ENCODE measurements at places on chromosomes 3 and 15.
A peak's percentile ranks its signal among the peaks of the same experiment; 100 is the strongest.

- no peak for DNase-seq
Measured at GRCh38 chr3:37742574-37743212, 119.0 kb upstream of the CTDSPL start.

- DNase-seq = no peak
Measured at GRCh38 chr3:18657858-18658820, 233.0 kb upstream of the SATB1 start.

GRCh38 chr3:122934251-122934650, 93.3 kb downstream of the SEMA5B start:
- DNase-seq = no peak

GRCh38 chr3:194212845-194213331, 76.9 kb downstream of the HES1 start:
- no peak for DNase-seq

- no peak for DNase-seq
Measured at GRCh38 chr3:15050405-15051092, 14.6 kb downstream of the MRPS25 start.

DNA sequence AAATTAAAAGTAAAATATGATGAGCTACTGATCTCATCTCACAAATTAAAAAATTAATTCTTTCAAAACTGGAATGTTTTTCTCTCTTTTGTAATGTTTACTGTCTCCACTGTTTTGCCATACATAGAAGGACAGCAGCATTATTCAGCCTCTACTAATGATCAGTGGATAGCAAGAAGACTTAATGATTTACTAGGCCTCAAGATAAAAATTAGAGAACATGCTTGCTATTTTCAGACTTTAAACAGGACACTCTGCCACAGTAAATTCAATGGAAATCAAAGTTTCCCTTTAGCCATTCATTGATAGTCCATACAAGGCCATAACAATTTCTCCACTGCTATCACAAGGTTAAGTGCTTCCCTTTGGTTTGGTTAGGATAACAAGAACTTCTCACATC, 129.4 kb downstream of the TMCC1 start:
- DNase-seq = no peak

- no peak for DNase-seq
Measured at GRCh38 chr15:31455499-31455898, 128.9 kb downstream of the KLF13 start.

DNA sequence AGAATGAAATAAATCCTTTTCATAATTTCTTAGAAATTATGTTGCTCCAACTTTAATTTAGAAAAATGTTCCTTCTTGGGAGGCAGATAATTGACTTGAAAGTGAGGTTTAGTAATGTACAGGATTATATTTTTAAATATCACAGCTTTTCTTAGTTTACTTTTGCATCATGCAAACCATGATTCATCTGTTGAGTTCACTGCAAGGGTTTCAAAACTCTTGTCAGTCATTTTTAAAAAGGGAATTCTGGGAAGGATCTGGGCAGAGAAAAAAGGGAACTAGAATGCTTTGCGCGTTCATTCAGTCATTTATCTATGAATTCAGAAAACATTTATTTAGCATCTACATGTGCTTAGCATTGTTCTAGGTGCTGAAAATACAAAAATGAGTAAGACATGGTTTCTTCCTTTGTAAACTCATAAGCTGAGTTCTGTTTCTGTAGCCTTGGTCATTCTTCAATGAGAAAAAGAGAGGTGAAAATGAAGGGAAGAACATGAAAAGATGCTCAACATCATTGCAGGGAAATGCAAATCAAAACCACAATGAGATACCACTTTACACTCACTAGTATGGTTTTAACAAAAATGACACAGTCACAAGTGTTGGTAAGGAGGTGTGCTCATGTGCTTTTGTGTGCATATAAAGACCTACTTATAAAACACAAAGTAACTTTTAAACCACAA, 209.1 kb downstream of the NR1D2 start:
- DNase-seq = no peak

- no peak for DNase-seq
Measured at GRCh38 chr3:59764171-59764570, 714.3 kb upstream of the CFAP20DC start.

DNA sequence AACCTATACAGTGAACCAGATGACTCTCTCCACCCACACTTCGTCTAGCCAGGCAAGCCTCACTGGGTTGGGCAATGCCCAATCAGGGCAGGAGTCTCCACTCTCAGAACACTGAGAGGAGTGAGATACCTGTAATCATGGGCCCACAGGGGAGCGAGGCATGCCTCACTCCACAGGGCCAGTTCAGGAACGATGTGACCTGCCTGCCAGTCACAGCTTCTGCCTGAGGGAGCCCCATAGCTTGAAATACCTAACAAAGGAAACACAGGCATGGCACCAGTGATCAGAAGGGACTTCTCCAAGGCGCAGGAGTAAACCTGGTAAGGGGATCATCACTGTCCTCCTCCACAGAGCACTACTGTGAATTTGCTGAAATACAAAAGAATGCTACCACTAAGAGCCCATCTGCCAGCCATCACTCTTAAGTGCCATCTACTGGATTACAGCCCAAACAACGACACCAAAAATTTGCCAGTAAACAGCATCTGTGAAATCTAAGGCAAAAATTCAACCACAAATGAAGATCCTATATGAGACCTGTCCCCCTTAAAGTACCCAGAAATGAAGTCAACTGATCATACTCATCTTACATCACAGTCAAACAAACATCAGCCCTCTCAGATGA, 689.9 kb upstream of the SEMA6D start:
- DNase-seq = no peak

- no peak for DNase-seq
Measured at GRCh38 chr3:167895178-167895577, 159.7 kb downstream of the SERPINI1 start.

DNA sequence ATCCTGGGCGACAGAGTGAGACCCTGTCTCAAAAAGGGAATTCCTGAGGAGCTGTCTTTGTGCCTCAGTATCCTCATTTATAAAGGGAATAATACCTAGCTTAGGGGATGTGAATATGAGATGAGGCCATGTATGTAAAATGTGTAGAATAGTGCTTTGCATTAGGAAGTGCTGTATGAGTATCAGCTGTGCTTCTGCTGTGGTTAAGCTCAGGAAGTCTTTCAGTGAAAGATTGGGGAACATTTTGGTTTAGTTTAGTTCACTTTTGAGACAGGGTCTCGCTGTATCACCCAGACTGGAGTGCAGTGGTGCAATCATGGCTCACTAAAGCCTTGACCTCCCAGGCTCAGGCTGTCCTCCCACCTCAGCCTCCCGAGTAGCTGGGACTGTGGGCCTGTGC, 10.6 kb downstream of the THUMPD3 start:
- DNase-seq = no peak

GRCh38 chr15:98745650-98746374, 97.5 kb downstream of the IGF1R start:
- no peak for DNase-seq

- no peak for DNase-seq
Measured at GRCh38 chr3:16885593-16886302, 993 bp downstream of the PLCL2 start.

DNA sequence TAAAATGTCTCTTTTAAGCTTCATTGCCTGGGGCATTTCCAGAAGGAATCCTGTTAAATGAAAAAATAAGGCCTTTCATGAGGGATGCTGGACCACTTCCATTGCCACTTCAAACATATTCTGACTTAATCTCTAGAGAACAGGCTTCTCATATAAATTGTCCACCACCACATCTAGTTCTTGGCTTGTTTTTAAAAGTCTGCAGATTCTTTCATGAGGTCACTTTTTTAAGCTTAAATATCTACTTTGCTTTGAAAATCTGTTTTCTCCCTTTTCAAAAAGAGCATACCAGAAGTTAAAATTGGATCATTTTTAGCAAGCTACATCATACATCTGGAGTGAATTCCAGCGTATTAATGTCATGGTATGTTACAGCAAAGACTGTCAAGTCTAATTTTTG, 131.6 kb downstream of the C3orf70 start:
- DNase-seq = no peak

DNA sequence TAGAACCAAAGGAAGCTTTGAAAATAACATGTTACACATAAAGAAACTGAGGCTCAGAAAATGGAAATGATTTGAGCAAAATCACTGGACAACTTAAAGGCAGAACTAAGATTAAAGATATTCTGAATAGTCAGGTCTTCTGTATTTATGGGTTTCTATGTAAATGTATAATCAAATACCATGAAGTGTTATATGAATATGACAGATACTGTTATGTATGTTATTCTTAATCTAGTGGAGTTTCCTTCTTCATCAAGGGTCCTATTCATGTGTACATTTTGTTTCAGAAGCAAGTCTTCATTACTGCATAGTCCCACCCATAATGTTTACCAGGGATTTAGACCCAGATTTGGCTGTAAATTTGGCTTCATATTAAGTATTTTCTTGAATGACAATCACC, 470.9 kb upstream of the TPRG1 start:
- DNase-seq = no peak

DNA sequence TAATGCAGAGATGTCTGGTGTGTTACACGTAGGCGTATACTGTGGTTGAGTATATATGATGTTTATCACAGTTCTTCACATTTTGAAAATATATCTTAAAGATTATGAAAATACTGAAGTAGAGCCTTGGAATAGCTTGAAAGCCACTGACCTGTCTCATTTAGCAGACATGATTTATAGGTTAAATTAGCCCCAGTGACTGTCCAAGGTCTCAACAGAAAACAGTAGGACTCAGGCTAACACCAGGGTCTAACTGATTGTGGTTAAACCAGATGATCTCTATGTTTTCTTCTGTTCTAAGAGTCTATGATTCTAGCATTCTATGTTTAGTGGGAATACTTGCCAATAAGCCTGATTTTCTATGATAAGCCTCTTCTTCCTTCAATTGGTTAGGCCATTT, 166.4 kb upstream of the NR2E3 start:
- DNase-seq = no peak

DNA sequence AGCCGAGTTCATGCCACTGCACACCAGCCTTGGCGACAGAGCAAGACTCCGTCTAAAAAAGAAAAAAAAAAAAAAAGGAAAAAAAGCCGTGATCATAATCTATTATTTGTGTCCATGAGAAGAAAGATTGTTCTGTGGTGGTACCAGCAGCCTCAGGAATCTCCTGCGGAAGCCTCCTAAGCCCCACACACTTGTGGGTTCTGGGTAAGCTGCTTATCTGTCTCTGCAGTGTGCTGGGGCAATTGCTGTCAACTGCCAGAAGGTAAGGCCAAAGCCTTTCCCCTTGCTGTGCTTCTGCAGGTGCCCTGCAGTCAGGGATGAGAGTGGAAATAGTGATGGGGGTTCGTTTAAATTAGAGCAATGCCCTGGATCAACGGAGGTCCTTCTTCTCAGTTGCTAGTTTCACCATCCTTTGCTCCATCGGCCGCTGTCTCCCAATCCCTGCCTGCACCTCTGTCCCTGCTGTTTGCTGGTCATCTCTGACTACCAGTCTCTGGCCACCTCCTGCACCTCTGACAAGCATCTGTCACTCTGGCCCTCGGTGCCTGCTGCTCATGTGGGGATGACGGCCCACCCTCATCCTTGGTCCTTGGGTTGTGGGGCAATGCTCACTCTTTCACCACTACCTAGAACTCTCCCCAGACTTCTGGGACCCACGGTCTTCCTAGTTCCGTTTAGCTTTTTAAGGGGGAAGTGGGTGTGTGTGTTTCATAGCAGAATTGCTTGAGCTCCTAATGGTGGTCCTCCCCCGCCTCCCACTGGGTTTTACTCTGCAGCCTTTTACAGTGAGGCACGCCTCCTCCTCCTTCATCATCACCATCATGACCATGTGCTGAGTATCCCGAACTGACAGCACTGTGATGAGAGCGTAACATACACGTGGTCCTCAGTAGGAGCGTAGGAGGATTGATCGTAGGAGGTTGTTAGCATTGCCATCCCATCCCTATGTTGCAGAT, 25.5 kb downstream of the CHRD start:
- DNase-seq = no peak

DNA sequence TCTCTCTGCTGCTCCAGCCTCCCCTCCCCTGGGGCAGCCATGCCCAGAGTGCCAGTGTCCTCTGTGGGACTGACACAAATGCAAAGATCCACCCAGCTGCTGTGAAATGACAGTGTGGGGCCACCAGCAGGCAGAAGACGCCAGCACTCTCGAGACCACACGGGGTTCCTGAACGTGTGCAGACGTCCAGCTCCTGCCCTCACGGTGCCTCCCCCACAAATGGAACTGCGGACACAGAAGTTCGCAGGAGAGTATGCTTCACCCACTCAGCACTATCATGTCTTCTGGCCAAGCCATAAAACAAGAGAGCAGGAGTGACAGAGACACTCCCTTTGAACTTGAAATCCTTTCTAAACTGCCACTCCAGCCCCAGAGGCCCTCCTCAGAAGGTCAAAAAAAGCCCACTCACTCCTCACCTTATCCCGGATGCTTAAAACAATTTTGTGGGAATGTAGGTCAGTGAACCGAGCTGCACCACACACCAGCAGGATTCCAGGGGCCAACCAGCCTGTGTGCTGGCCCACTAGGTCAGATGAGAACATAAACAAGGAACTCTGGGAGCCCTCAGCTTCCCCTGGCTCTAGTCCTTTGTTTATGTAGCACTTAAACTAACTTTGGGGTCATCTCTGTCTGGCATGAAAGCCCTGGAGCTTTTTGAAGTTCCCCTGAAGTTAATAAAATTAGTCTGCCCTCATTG, 112.6 kb downstream of the DNAJB8 start:
- DNase-seq = no peak

- DNase-seq = peak; percentile 64
Measured at GRCh38 chr3:183697610-183698317, at the start of gene YEATS2. Gene YEATS2, plus strand, starts transcription at chr3:183697797. Its CDS starts 17,366 bp downstream, at chr3:183715163.

- no peak for DNase-seq
Measured at GRCh38 chr3:192055946-192056345, 595.0 kb downstream of the PYDC2 start.

- DNase-seq = no peak
Measured at GRCh38 chr3:51396401-51396800, 5.3 kb downstream of the RBM15B start.

DNA sequence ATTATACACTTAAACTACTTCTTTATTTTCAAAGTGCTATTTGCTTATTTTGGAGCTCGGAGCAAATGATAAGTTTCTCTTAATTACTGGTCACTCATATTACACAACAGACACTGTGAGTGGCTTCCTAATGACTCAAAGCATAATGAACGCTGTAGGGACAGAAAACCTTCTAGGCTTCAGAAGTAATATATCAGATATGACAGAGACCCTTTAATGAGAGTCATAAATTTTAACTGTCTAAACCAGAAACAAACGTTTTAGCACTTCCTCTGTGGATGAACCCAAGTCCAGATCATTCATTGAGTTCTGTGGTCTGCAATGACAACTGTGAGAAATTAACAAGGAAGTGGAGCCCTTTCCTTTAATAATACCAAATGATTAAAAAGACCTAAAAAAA, 66.6 kb downstream of the ARPP21 start:
- no peak for DNase-seq

DNA sequence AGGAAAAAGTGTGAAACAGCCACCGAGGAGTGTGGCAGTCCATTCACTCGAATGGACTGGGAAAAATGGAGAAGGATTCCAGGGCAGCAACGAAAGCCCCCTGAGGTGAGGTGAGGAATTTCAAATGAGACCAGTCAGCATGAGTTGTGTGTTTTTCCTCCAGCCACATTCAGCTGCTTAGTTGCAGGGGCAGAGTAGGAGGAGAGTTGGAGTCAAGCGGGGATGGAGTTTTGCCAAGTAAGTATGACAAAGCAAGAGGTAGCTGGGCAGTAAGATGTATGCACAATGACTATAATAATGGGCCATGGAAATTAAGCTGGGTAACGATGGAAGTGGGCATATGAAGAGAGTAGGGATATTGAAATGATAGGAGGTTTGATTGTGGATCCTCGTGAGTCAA, 64.4 kb downstream of the CCDC54 start:
- DNase-seq = no peak

All from activated T-helper 9 cell treated with anti-CD3 and anti-CD28 coated beads, Interleukin-2, amount 50 U/mL, for 16 hours (primary cell).